ENCODE measurements at places on chromosomes 3 and 15.

GRCh38 chr3:46913644-46914043 lies 36.1 kb downstream of the PTH1R start:
- DNase-seq: peak; percentile 57

DNA sequence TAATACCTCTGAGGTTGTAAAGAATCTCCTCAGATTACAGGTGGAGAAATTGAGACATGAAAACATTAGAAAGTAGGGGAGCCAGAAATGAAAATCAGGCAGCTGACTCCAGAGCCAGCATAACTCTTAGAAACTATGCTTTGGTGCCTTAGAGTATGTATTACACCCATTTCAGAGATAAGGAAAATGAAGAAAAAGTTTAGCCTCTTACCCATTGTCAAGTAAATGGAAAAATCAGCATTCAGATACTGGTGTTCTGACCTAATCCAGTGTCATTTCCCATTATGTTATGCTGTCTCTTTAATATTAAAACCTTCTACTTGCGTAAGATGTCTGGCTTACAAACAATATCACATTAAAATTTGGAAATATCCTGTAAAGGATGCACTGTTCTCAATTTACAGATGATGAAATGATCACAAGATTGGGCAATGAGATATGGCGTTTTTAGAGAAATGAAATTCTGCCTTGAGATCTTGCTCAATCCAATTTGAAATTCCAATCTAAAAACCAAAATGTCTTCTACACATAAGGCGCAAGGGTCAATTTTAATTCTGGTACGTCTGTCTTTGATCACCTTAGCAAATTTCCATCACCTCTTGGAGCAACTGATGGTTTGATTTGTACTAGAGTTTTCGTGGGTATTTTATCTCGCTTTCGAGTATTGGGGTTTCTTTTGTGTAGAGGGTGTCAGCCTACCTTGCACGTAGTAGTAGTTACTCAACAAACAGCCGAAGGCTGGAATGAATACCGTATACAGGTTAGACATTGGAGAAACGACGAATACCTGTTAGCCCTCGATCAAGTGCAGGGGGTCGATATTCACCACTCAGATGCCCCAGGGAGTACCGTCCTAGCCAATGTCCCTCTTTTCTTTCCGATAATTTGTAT lies 902 bp upstream of the ZCWPW2 start:
- DNase-seq: no peak

DNA sequence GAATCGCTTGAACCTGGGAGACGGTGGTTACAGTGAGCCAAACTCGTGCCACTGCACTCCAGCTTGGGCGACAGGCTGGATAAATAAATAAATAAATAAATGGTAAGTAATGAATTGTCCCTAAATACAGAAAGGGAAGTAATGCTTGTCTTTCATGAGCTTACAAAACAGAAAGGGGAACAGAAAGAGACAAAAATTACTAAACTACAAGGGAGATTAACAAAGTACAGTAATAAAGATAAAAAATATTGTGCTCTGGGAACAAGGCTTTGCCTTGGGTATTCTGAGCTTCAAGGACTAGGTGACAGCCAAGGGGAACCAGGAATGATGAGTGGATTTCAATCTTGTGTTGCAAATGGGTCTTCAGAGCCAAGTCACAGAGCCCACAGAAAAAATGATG lies 9.2 kb upstream of the HLTF start:
- no peak for DNase-seq

GRCh38 chr3:185070491-185071286 lies 82.2 kb downstream of the C3orf70 start:
- DNase-seq: no peak

GRCh38 chr3:113254171-113254947 lies 43.0 kb downstream of the BOC start:
- DNase-seq: no peak

DNA sequence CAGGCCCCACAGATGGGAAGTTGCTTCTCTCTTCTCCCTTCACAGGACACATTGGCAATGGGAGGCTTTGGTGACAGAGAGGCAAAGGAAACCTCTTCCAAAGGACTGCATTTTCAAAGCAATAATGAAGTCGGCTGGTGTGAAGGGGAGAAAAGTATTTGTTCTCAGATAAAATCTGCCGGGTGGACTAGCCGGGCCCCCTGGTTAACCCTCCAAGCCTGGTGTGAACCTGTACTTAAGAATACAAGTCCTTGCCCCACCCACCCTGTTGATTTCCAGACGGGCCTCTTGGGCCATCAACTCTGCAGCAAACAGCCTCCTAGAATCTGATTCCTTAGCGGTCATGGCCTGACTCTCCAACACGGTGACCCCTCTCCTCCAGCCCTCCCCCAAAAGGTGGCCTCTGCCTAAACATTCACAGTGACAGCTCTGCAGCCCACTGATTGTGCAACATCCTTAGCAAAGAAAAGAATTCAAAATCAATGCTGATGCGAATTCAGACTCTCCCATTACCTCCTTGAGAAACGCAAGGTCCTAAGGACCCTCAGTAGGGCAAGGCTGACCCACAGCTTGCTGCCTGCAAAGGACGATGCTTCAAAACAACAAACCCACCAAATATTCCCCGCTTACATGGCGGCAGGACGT lies 9.9 kb downstream of the TLE3 start:
- no peak for DNase-seq

DNA sequence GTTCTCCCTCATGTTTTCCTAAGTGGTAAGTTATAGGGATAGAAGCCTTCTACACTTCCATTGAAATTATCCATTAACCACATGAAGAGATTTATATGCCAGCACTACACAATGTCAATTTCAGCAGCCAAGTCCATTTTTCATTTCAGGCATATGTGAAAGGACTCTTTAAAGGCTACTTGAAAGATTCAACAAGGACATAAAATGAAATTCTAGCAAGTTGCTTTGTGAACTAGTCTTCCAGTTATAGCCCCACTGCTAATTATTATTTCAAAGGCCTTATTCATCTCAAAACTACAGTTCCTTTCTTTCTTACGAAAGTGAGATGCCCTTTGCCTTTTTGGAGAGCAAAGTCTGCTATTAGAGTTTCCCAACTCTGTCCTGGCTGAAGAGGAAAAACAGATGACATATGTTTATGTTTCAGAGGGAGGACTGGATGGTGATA lies 66.0 kb upstream of the SLC2A2 start:
- DNase-seq: no peak

DNA sequence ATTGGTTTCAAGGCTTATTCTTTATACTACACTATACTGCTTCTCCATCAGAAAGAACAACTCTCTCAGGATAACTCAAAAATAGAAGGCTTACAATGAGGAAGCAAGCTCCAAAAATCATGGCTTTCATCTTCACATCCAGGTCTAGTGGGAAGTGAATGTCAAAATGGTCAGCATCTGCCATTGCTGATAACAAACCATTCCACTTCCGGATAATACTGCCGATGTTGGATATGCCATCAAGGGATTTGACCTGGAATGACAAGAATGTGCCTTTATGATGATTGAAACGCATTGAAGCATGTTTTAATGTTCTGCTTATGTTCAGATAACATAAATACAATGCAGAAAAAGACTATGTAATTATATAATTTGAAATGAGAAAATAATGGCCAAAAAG lies 34.0 kb upstream of the PLOD2 start:
- DNase-seq: no peak

GRCh38 chr15:57598346-57598745 lies 6.6 kb downstream of the MYZAP start:
- no peak for DNase-seq

- DNase-seq: no peak
Observed at GRCh38 chr15:88484682-88485331, 17.3 kb downstream of the MRPS11 start.

- no peak for DNase-seq
Observed at GRCh38 chr3:62323241-62323640, 50.1 kb downstream of the FEZF2 start.

DNA sequence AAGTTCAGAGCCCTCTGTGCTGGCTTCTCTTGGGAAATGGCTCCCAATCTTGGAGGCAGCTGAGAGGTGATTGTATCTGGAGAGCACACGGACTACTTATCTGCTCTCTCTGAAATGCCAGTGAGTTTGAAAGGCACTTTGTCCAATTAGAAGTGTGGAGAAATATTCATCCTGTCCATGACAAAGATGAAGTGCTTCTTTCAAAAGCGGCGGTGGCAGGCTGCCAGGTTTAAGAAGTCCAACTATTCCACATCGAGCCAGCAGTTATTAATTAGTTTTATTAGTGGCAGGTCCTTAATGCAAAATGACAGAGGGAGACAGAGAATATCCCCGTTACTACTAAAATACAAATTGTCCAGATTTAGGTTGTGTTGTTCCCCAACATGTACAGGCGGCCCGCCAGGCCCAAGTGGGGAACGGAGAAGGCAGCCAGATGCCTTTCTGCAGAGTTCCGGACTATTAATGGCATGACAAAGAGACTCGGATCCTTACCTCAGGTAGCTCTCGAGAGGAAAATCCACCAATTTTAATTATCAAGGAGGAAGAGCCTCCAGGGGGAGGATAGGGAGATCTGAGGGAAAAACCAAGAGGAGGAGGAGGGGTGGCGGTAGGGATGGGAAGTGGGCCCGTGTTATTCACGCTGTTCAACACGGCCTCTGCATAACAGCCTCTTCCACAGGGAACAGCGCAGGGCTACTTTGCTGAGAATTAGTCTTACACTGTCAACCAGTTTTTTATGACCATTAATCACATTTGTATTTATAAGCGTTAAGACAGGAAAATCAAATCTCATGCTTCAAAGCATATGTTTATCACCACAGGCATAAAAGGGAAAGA lies 42.0 kb downstream of the RORA start:
- no peak for DNase-seq

GRCh38 chr15:64917211-64917610 lies 5.5 kb downstream of the ANKDD1A start:
- no peak for DNase-seq

- DNase-seq: no peak
Observed at GRCh38 chr3:13167829-13168228, 94.6 kb upstream of the IQSEC1 start.

DNA sequence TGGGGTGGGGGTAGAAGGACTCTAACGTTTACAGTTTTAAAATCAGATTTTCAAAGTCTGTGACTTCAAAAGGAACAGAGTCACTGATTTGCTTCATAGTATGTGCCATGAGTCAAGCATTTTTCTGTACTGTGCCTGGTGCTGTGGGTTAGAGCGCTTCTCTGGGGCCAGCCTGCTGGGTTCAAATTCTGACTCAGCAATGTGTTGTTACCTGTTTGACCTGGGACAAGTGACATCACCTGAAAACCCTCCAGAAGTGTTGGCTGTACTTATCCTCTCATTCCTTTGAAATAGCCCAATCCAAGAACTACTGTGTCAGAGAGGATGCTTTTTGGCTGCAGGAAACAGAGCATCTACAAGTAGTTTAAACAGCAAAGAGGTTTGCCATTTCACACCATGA lies 101.7 kb downstream of the LSM3 start:
- no peak for DNase-seq

Measured in NCI-H748 treated with DMSO at 0.1 percent for 48 hours (cell line).